ENCODE measurements at places on chromosomes 3 and 15. TPM values are rescaled to one million over a fixed set of nuclear protein-coding genes. Genes with fewer than 3 reads are reported as not detected.

The TADA3 gene
- total RNA-seq = 48.7 TPM

The C3orf52 gene
- total RNA-seq = 22.4 TPM

The ANO10 gene
- 33.2 TPM for total RNA-seq

The CEMIP gene
- total RNA-seq = 4.2 TPM

The RLBP1 gene
- not detected for total RNA-seq

The OR4F15 gene
- not detected for total RNA-seq

The RNF7 gene
- total RNA-seq = 85.0 TPM

The MUC13 gene
- not detected for total RNA-seq

The PPM1L gene
- 10.7 TPM for total RNA-seq

The TRIM42 gene
- not detected for total RNA-seq

The SAXO2 gene
- 54.0 TPM for total RNA-seq

The ACSBG1 gene
- 7.9 TPM for total RNA-seq

The C2CD4B gene
- total RNA-seq = 7.2 TPM

- DNase-seq = peak; percentile 45
These were observed 635 bp downstream of the CD276 start for GRCh38 chr15:73684581-73685455.

- DNase-seq = peak; percentile 85
These were observed 154.5 kb downstream of the FOXP1 start for GRCh38 chr3:71428841-71429596.

DNA sequence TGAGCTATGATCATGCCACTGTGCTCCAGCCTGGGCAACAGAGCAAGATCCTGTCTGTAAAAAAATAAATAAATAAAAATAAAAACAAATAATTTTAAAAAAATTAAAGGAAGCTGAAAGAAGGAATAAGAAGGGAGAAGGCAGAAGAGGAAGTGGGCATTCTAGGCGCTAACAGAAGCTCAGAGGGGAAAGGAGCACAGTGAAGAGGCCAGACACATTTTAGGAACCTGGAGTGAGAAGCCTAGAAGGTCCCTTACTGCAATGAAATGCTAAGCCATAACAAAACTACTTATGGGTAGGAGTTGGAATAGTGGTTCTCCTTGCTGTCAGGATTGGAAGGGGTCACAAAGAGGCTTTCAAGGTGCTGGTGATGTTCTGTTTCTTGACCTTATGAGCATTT is 64.0 kb downstream of the ITGB5 start:
- no peak for DNase-seq

DNA sequence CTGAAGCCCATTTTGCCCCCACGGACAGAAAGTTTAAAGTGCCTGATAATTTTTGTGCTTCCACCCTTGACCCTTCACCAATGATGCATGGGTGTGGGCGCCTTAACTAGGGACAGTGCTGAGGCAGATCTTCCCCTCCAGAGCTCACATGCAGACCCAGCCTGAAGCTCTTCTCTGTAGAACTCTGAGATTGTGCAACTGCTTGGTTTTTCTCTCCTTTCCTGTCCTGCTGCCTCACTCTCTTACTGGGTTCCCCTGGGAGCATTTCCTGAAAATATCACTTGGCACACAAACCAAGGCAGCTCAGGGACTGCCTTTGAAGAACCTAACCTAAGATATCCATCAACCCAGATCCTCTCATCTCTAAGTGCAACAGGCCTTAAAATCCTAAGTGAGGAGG is 220.3 kb upstream of the STT3B start:
- DNase-seq = no peak

GRCh38 chr3:45984331-45985312 is 11.0 kb downstream of the FYCO1 start:
- peak; percentile 48 for DNase-seq

GRCh38 chr3:10242182-10243065 is 5.8 kb upstream of the TATDN2 start:
- DNase-seq = no peak

DNA sequence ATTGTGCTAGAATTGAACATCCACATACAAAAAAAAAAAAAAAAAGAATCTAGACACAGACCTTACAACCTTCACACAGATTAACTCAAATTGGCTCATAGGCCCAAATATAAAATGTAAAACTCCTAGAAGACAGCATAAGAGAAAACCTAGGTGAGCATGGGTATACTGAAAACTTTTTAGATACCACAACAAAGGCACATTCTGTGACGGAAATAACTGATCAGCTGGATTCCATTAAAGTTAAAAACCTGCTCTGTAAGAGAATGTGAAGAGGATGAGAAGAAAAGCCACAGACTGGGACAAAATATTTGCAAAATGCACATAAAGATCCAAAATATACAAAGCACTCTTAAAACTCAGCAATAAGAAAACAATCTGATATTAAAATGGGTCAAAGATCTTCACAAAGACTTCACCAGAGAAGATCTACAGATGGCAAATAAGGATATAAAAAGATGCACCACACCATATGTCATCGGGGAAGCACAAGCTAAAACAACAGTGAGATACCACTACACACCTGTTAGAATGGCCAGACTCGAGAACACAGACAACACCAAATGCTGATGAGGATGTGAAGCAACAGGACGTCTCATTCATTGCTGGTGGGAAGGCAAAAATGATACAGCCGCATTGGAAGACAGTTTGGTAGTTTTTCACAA is 167.9 kb downstream of the PDE8A start:
- no peak for DNase-seq

DNA sequence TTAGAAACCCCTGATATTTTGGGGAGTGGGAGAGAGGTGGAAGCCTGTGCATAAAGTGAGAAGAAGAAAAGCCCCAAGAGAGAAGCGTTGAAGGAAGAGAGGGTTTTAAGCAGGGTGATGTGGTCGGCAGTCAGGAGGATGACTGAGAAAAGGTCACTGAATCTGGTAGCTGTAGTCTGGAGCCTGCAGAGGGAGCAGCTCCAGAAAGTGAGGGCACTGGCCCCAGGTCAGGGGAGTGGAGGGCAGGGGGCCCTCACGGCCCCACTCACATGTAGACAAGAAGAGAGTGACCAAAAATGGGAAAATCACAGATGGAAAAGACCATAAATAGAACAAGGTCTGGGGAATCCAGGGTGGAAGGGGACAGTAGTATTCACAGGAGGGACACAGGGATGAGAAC is 105.5 kb downstream of the RYK start:
- DNase-seq = no peak

- peak; percentile 50 for DNase-seq
These were observed 1.9 kb upstream of the ARL6IP5 start for GRCh38 chr3:69082805-69083204.

DNA sequence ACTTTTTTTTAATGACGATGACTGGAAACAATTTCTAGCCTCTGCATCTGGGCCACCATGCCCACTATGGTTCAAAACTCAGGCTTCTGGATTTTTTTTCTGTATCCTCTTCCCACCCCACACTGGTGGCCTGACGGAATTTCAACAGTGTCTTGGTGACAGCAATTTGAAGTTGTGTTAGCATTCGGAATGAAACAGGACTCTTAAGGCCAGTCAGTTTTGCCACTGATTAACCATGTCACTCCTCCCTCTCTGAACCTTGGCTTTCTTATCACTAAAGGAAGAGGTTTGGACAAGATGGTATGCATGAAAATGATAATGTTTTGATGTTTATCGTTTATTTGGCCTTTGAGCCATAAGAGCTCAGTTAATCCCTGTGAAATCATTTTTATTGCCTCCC is 41.6 kb upstream of the BDH1 start:
- no peak for DNase-seq
